Glomerular endothelial cell (primary cell): ENCODE measurements at places on chromosomes 1 and 21. TPM values are rescaled to one million over a fixed set of nuclear protein-coding genes. Genes with fewer than 3 reads are reported as not detected.

DNA sequence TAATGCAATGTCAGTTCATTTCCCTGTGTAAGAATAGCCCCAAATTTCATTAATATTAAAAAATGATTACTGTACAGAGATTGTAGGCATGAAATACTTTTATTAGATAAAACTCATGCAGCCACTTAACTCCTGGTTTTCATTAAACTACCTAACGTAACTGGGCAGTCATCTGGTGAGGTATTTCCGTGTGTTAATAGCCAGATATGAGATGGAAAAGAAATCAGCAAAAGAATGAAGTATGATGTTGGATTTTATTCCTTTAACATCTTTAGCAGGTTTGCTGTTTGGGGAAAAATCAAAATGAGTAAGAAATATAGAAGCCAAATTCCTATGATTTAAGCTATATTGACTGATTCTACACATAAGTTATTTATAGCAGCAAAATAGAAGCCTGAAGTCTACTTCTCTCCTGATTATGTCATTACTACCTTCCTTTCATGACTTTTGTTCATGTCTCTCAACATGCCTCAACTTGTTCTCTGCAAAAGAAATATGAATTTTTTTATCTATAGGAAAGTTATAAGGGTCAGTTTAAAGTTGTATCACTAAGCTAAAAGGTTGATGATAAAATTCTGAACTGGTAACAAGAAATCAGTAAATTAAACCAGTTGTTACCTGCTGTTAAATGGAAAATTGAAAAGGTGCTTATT, 42.6 kb downstream of the CCDC18 start:
- DNase-seq: no peak

DNA sequence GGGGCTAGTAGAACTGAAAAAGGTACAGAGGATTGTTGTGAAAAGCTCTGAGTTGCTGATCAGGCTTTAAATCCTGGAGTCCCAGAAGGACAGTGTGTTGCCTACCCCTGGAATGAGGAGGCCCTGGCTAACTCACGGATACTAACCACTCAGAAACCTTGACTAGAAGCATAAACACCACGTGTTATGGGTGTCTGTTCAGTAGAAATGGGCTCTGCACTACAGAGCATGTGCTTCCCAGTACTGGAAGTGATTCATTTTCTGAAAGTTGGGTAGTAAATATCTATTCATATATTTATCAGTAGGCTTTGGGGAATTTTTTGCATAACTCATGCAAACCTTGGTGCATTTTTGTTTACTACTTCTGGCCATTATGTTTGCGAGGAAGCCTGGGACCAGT, 15.1 kb upstream of the CLCA1 start:
- no peak for DNase-seq

- DNase-seq: no peak
These were observed 124.8 kb upstream of the GRIK3 start for GRCh38 chr1:37159102-37159501.

The SIK1 gene
- 0.34 and 14.8 TPM in 2 replicates for total RNA-seq

DNA sequence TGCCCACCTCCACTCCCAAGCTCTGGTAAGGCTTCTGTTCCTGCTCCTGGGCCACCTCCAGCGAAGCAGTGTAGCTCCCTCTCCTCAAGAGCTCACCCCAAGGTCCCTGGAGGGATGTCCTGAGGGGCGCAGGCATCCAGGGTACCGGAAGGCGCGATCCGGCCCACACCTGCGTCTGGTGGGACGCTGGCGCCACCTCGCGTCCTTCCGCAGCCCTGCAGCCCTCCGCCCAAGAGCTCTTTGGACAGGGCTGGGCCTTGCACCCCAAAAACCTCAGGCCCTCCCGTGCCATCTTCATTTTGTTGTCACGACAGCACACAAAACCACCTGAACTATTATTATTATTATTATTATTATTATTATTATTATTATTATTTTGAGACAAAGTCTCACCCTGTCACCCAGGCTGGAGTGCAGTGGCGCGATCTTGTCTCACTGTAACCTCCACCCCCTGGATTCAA, 49.2 kb upstream of the PAX7 start:
- DNase-seq: no peak

DNA sequence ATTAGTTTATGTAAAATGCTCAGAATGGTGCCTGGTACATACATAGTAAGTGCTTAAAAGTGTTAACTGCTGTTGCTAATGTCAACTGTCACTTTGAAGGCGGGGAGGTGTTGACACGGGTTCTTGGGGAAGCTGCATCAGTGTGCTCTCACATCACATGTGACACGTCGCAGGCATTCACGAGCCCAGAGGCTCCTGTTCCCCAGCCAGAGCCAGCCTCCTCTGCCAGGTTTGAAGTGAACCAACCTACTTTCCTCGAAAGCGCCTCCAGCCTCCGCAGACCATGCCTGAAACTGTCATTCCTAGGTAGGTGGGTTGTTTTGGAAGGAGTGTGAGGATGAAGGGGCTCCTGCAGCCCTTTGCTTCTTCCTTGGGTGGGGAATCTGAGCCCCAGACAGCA, 13.8 kb downstream of the GALNT2 start:
- DNase-seq: no peak

DNA sequence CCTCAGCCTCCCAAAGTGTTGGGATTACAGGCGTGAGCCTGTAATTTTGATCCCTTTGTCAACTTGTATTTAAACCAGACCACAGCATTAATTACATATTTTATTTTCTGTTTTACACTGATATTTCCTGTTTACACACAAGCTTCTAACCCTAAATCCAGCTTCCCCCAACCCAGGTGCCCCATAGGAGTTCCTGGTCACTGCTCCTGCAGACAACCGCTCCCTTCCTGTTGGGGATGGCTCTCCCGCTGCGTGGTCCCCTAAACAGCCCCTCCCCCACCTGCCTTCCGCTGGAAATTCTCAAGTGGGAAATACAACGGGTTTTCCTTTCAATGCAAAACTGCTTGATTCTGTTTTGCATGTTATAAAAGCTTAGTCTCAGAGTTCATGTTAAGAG, 3.7 kb downstream of the CSTB start:
- DNase-seq: no peak

The SLC35D1 gene
- total RNA-seq: 2.8 and 4.7 TPM in 2 replicates

The ZMYND12 gene
- total RNA-seq: 0.63 TPM in 1 of 2 replicates, not detected in the other

DNA sequence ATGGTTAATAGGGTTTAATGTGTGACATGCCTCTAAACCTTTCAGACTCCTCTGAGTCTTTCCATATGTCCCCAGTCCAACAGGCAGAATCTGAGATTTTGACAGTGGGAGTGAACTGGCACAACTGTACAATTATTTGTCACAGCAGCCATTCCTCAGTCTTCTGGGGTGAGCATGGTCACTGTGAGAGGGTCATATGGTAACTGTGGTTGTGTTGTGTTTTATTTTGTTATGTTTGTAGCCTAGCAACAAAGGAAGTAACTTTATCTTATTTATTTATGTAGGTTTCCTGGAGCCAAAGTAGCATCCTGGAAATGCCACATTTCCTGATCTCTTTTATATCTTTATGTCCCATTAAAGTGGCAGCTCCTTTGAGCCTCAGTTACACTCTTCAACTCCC, 1067.9 kb downstream of the TTLL7 start:
- DNase-seq: peak; percentile 36

The PRKAA2 gene
- total RNA-seq: 1.3 and 1.8 TPM in 2 replicates

- no peak for DNase-seq
These were observed 1.4 kb downstream of the WDR26 start for GRCh38 chr1:224433041-224433691.

DNA sequence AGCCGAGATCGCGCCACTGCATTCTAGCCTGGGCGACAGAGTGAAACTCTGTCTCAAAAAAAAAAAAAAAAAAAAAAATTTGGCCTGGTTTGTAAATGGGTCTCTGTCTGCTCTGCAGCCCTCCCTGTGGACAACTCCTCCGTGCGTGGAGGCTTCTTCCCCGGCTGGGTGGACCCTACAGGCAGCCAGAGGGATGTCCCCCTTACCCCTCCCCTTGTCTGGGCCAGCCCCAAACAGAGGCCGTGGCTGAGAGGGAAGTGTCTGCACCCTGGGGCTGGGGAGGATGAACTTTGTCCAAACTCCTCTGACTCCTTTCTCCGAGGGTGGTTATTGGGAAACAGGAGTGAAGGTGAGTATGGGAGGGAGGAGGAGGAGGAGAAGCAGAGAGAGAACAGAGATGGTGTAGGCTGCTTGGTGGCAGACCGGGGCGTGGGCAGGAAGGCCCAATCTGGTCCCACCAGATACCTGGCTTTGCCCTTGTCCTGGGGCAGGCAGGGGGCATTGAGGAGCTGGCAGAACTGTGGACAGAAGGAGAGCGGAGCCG, 61.3 kb downstream of the UBIAD1 start:
- no peak for DNase-seq

GRCh38 chr1:89844241-89844807, 23.5 kb downstream of the LRRC8D start:
- no peak for DNase-seq

- DNase-seq: no peak
These were observed 3.9 kb upstream of the CDC42 start for GRCh38 chr1:22048351-22049192.

- no peak for DNase-seq
These were observed 14.4 kb upstream of the FNBP1L start for GRCh38 chr1:93433407-93433961.

- DNase-seq: no peak
These were observed 104.2 kb downstream of the ETS2 start for GRCh38 chr21:38909929-38910328.

DNA sequence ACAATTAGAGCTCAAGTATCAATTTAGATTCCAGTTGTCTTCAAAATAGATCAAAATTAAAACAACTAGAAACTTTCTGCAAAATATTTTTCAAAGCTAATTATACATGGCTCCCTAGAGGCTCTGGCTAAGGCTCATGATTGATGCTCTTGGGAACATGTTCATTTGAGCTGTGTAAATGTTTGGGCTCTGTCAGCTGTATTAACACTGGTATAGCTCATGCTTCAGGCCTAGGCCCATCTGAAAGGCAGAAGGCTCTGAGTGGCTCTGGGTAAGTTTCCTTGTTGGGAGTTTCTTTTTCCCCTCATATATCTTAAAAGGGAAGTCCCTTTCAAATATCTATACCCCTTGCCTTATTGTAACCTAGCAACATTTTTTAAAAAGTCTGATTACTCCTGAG, 81.3 kb downstream of the UROD start:
- DNase-seq: no peak

GRCh38 chr1:235291599-235292091, 36.3 kb downstream of the ARID4B start:
- no peak for DNase-seq

GRCh38 chr1:205339717-205340116, 17.0 kb downstream of the KLHDC8A start:
- DNase-seq: no peak

The RGS7 gene
- total RNA-seq: 0.58 and 1.6 TPM in 2 replicates

- no peak for DNase-seq
These were observed 78.4 kb downstream of the PEX14 start for GRCh38 chr1:10553118-10553517.

The GUCA2A gene
- not detected in 2 replicates for total RNA-seq

DNA sequence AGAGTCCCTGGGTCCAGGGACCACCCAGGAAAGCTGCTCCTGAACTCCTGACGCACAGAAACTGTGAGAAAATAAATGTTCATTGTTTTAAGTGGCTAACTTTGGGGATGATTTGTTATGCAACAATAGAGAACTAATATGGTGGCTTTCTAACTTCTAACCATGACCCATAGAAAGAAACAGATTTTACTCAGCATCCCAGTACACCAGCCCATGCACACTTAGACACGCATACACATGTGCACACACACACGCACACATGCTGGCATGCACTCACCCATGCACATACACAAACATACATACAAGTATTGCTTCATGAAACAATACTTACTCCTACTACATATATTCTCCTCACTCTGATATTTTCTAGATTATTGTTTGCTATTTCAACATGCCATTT, 57.1 kb downstream of the NID1 start:
- no peak for DNase-seq

- no peak for DNase-seq
These were observed 171.3 kb upstream of the BEND5 start for GRCh38 chr1:48947761-48948537.

The PLA2G2A gene
- total RNA-seq: not detected in 2 replicates

The SPRR2B gene
- total RNA-seq: not detected in 2 replicates

The CYP4X1 gene
- total RNA-seq: 1.6 TPM in 1 of 2 replicates, not detected in the other

DNA sequence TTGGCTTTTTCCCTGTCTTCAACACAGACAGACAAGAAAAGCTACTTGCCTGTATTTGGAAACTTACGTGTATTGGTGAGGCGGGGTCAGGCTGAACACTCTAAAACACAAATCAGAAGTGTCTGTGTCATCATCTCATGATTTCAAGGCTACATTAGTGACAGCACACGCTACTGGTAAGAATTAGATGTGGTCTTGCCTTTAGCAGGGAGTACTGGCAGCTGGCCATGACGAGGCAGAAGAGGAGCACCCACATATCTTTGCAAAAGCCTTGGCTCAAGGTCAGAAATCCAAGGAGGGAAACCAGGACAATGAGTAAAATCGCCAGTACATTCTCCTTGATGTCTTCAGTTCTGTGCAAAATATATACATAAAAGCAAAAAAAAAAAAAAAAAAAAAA, 77.7 kb downstream of the PCNX2 start:
- no peak for DNase-seq

The BMP8B gene
- total RNA-seq: 0.05 TPM in 1 of 2 replicates, not detected in the other
